ENCODE measurements at places on chromosomes 7 and 10. TPM values are rescaled to one million over a fixed set of nuclear protein-coding genes. Genes with fewer than 3 reads are reported as not detected.

PNLIP gene
- not detected for total RNA-seq

DPP6 gene
- not detected for total RNA-seq

CCDC136 gene
- 1.3 TPM for total RNA-seq

TLX1 gene
- not detected for total RNA-seq

SNX10 gene
- total RNA-seq = 70.1 TPM

XRCC2 gene
- 0.42 TPM for total RNA-seq

TUBB8 gene
- total RNA-seq = 0.21 TPM

EBLN1 gene
- not detected for total RNA-seq

NUDT1 gene
- 10.5 TPM for total RNA-seq

FAM25G gene
- total RNA-seq = not detected

PON1 gene
- not detected for total RNA-seq

TSPAN14 gene
- total RNA-seq = 65.4 TPM

HOXA10 gene
- 0.63 TPM for total RNA-seq
